ENCODE measurements at places on chromosomes 6 and 20. TPM values are rescaled to one million over a fixed set of nuclear protein-coding genes. Genes with fewer than 3 reads are reported as not detected.

BPIFA1 gene
- total RNA-seq: not detected

PSORS1C1 gene
- 0.64 TPM for total RNA-seq

ALDH8A1 gene
- 0.03 TPM for total RNA-seq

ARMC12 gene
- not detected for total RNA-seq

IP6K3 gene
- total RNA-seq: not detected

C6orf132 gene
- total RNA-seq: not detected

All from HT1080 (cell line).